ENCODE measurements at places on chromosomes 12 and 14.

- DNase-seq = no peak
Observed at GRCh38 chr12:98352218-98352811, 163.1 kb upstream of the TMPO start.

GRCh38 chr12:75750716-75751306 is 239.4 kb upstream of the KRR1 start:
- no peak for DNase-seq

DNA sequence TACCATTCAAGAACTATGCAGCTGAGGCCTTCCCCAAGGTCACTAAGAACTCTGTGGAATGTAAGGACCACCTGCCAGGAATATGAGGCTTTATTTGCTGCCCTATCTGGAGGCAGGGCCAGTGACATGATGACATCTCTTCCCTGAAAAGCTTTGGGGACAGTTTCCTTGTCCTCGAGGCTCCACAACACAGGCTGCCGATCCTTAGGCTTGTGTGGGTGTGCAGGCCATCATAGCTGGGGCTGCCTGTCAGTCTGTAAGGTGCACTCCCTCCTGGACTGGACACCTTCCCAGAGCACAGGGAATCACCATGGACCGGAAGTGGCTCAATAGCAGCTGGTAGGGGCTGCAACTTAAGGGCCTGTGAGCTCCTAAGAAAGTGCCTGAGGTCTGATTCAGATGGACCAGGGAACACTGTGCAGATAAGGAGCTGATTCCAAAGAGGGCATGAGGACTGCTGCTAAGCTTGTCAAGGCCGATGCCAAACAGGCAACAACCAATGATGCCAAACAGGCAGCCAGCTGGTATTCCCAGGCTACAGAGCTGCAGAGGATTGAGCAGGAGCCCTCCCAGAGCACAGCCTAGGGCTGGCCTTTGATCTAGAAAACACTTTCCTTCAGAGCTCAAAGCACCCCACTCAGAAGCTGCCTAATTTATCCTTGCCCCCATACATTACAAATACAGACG is 84.3 kb downstream of the CRACR2A start:
- DNase-seq = peak; percentile 34

- DNase-seq = no peak
Observed at GRCh38 chr14:74015176-74015575, 3.9 kb downstream of the ENTPD5 start.

DNA sequence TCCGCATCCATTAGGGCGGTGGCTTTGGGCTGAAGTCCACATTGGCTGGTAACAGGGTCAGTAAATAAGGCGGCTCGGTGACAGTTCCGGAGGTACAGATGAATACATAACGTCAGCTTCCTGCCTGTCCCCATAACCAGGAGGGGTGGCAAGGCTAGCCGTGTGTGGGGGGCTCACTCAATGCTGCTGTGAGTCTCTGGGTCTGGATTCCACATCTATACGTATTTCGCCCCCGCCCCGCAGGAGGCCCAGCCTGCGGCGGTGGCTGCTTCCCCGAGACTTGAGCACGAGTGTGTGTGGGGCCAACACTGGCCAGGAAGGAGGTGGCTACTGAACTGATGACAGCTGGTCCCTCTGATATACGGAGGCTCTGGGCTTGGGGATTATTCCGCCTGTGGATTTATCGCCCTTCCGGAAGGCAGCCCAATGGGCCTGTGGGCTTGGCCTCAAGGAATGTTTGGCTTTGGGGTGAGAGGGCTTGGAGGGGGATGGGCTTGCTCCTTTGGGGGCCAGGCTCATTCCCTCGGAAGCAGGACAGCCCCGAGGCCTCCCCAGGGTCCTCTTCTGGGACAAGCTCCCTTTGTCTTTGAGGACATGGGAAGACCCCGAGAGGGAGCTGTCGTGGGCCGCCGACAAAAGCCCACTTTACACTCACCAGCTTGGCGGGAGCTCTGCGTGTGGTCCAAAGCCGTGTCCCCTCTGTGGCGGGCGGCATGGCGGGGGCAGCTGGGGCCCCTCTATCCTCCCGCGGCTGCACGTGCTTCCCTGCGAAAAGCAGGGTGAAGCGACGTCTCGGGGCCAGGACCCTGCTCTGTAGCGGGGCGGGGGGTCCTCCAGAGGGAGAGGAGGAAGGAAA is 82.1 kb downstream of the KIF26A start:
- no peak for DNase-seq

- peak; percentile 21 for DNase-seq
Observed at GRCh38 chr14:99430491-99430890, 50.2 kb downstream of the SETD3 start.

DNA sequence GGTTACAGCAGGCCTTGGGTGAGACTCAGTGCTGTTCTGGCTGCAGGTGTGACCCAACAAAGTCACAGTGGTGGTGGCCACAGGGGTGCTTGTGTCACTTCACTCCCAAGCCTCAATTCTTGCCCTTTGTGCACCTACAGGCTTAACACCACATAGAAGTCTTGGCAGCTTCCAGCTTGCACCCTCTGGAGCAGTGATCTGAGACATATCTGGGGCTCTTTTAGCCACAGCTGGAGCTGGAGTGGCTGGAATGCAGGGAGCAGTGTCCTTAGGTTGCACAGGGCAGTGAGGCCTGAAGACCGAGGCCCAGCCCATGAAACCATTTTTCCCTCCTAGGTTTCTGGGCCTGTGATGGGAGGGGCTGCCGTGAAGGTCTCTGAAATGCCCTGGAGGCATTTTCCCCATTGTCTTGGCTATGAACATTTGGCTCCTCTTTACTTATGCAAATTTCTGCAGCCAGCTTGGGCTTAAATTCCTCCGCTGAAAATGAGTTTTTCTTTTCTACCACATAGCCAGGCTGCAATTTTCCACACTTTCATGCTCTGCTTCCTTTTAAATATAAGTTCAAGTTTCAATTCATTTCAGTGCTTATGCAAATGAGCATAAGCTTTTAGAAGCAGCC is 37.7 kb downstream of the ADAM21 start:
- DNase-seq = no peak

DNA sequence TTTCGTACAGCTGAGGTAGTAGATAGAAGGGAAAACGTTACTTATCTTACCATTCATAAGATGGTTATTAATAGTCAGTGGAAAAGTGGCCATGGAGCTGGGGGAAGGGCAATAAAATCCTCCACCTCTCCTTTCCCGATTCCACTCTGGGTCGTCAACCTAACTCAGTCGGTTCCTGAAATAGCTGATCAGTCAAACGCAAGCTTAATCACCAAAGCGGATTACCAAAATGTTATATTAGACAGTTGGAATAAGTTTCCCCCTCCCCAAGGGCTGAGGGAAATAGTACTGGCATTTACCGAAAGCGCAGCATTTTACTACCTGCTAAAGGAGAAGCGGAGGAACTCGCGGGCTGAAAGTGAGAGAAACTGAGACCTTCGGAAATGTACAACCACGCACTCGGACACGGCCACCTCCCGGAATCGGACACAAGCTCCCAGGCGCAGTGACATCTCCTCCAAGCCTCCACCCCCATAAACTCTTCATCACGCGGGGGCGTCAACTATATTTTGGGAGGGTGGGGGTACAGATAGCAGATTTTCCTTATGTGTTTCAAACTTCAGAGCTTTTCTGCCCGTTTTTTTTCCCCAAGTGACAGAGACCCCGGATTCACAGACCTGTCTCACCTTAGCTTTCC is 1.2 kb downstream of the PPM1H start:
- DNase-seq = peak; percentile 9

DNA sequence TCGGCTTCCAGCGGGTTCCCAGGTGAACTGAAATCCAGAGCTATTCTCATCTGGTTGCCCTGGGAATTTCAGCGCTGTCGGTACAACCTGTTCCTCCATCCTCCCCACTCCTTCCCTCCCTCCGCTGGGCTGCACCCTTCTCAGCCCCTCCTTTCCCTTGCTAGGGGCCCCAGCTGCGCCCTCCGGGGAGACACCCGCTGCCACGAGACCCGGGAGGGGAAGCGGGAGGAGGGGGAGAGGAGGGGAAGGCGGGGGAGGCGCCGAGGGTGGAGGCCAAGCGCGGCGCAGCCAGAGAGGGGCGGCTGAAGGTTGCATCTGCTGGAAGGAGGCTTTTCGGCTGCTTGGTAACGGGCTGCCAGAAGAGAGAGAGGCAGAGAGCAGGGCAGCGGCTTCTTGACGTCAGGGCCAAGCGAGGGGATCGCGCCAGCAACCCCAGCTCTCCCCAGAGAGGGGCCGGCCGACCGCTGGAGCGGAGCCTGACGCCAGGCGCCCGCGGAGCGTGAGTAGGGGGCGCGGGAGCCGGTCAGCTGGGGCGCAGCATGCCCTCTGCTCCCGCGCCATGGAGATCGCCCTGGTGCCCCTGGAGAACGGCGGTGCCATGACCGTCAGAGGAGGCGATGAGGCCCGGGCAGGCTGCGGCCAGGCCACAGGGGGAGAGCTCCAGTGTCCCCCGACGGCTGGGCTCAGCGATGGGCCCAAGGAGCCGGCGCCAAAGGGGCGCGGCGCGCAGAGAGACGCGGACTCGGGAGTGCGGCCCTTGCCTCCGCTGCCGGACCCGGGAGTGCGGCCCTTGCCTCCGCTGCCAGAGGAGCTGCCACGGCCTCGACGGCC is at the start of gene KCNA5:
Gene KCNA5, plus strand, starts transcription at position 291 of the 831 bp plus-strand sequence. Its CDS starts 269 bp downstream, at position 560.
- DNase-seq = peak; percentile 40

- DNase-seq = no peak
Observed at GRCh38 chr12:57188090-57188425, 28.5 kb upstream of the NXPH4 start.

- no peak for DNase-seq
Observed at GRCh38 chr12:119409043-119409442, 74.5 kb downstream of the CCDC60 start.

Measured in heart right ventricle (tissue), 16 donors.